Stimulated activated CD4-positive, alpha-beta T cell treated with anti-CD3 and anti-CD28 coated beads, Interleukin-4, amount 100 ng/mL, for 1 hour (primary cell): ENCODE measurements at places on chromosomes 11 and 22.

DNA sequence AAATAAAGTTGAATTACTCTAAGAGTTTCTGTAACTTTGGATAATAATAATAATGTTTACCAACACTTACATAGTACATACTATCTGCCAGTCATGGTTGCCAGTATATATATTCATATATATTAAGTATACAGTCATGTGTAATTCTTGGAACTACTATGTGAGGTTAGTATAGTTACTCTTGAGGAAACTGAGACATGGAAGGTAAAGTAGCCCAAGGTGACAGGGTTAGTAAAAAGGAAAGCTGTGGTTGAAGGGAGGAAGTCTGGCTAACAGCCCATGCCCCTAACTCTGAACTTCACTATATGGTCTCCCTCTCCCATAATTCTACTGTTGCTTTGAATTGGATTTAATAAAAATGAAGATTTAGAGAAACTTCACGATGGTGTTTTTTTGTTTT is 24.9 kb downstream of the FDX1 start:
- DNase-seq = no peak

DNA sequence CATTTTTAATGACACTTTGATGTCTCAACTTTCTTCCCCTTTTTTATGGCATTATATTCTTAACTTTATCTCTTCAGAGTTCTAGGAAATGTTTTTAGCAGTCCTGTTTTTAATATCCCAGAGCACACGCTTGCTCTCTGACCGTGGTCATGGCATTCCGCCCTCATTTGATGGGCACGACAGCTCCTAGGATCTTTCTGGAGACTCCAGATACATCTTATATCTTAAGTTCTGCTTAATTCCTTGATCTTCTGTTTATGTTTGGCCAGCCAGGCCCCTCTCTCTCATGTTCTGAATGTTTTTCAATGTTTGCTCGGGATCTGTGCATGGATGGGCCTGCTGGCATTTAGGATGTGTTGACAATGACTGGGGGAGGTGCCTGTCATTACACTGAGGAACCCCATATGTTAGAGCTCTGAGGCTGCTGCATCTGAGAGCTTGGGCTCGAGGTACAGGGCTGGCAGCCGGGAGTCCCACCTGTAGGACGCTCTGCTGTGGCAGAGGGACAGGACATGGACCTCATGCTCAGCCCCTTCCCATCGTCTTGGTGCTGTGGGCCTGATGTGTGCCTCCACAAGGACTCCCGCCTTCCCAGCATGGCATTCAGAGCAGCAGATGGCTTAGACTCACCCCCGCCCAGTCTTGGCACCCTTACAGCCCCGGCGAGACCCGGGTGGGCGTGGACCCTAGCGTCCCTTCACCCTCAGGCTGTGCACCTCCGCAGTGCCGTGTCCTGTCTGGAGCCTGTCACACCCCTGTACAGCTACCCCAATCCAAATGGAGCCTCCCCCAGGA is 75.0 kb downstream of the CDKN1C start:
- DNase-seq = no peak

- DNase-seq = no peak
Observed at GRCh38 chr11:70301191-70301590, 30.7 kb downstream of the PPFIA1 start.

DNA sequence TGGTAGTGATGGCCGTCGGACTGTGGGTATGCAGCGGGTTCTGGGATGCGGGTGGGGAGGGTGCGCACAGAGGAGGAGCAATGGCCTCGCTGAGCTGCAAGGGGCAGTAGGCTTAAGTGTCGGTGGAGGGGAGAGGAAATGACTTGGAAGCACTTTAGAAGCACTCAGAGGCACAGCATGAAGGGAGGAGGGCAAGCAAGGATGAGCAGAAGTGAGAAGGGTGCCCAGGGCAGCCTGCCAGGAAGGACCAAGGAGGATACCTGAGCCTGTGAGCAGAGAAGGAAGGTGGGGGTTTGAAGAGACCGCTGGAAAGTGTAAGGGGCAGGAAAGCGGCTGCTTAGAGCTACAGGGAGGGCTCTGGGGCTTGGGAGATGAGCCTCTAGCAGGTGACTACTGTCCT is 330 bp downstream of the SLC5A1 start:
- DNase-seq = no peak

- no peak for DNase-seq
Observed at GRCh38 chr22:39703091-39703490, 132.5 kb downstream of the CACNA1I start.

DNA sequence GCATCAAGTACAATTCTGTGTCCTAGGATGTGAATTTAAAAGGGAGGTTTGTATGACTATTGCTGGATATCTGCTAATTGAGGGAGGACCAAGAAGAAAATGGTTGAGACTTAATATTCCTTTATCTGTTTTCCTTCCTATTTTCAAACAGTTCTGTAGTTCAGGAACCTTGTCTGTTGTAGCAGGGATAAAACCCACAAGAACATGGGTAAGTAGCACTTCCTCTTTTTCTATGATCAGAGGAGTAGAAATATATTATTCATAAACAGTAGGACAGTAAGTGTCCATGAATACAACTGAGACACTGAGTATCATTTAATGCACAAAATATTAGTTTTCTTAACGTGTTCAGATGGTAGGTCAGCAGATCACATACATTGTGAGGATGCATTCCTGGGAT is 7.6 kb downstream of the MS4A3 start:
- no peak for DNase-seq

DNA sequence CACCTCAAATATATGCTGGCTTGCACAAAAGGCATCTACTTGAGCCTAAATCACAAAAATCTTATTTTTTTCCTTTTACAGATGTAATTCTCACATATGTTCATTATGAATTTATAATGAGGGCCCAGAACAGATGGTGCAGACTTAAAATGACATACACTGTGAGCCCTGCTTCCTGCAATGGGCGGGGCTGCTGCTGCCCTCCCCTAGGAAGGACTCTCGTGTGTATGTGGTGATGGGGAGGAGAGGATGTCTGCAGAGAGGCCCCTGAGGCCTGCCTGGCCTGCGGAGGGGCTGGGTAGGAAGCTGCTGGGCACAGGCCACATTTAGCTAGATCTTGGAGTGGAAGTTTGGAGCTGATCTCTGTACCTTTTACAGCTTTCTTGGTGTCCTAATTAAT is 233.4 kb upstream of the KIRREL3 start:
- no peak for DNase-seq

DNA sequence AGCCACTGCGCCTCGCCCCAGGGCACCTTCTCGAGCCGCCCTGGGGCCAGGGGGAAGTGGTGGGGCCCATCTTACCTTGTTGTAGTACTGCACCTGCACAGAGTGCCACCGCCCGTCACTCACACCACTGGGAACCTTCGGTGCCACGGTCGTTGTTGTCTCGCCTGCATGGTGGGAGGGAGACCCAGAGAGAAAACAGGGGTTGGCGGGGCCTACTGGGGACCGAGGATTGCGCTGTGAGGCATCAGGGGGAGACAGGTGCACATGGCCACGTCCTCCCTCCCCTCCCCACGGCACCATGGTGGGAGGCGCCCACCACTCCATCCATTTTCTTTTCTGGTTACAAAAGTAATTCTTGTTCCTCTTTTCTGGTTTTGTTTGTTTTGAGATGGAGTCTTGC is 97.8 kb downstream of the TRMU start:
- DNase-seq = no peak

DNA sequence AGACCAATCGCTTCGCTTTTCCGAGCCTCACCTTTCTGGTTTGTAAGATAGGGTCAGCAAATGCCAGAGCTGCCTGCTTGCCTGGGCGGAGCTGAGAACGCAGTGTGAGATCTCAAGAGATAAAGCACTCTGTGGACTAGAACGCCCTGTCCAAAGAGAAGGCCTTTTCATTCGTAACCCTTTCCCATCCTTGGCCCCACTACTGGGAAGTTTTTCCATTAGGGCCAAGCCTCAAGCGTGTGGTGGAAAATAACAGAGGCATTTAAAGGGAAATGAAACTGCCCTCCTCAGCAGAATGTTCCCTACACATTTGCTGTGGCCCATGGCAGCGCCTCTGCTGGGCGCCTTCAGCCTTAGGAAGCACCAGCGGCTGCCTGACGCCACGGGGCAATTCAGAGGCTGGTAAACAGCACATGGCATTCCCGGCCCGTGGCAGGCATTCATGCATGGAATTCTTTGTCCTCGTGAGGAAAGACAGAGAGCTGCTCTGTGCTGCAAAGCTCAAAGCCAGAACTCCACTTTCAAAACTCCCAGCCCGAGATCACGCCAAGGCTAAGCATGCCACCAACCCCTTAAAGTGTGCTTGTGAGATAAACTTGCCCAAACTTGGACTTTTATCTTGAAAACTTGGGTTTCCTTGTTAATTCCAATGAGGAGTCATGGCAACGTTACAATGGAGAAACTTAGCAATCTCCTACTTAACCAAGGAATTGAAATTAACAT is 38.1 kb downstream of the AHNAK start:
- DNase-seq = no peak

DNA sequence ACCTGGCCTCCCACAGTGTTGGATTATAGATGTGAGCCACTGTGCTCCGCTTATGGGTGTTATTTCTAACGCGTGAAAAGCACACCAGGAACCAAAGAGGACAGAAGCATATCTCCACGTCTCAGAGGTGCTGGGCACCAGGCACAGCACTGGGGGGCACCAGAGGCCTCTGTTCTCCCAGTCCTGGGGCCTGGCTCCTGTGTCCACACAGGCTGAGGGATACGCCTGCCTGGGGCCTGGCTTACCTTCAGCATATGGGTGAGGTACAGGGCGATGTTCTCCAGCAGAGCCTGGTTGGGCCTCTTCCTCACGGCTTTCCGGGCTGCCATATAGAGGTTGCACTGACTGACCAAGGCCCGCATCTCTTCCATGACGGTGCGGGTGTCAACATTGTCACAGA is 24.7 kb upstream of the NAP1L4 start:
- no peak for DNase-seq

GRCh38 chr11:96074551-96075310 is 150.8 kb upstream of the MTMR2 start:
- no peak for DNase-seq

- DNase-seq = no peak
Observed at GRCh38 chr22:28560046-28560742, 119.4 kb downstream of the TTC28 start.

DNA sequence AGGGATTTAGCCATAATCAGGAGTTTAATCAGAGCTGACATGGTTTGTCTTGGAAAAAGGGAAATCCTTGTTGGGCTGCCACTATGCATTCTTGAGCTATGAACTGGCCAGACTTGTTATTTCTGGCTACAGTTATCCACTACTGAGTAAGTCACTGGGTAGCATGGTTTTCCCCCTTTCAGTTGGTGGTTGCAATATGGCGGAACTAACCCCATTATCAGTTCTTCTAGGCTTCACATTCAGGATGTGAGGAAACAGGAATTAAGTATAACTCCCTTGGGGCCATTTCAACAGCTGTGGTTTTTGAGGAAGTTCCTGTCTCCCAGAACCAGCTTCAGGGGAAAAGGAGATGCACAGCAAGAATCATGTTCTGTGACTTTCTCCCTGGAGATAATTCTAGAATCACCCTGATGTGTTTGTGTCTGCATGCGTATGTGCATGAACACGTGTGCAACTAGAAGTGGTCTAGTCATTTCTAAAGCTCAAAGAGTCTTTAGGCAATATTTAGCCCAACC is 103.0 kb upstream of the CD44 start:
- DNase-seq = no peak

DNA sequence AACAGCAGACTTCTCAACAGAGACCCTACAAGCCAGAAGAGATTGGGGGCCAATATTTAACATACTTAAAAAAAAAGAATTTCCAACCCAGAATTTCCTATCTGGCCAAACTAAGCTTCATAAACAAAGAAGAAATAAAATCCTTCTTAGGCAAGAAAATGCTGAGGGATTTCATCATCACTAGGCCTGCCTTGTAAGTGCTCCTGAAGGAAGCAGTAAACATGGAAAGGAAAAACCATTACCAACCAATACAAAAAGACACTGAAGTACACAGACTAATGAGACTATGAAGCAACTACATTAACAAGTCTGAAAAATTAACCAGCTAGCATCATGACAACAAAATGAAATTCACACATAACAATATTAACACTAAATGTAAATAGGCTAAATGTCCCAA is 947.9 kb upstream of the CHORDC1 start:
- no peak for DNase-seq
